ENCODE measurements at places on chromosomes 5 and 9. TPM values are rescaled to one million over a fixed set of nuclear protein-coding genes. Genes with fewer than 3 reads are reported as not detected.

Gene CARTPT
- not detected for total RNA-seq

Gene PRR16
- total RNA-seq, result 4.8 TPM

Gene KIF4B
- not detected for total RNA-seq

Gene TEK
- total RNA-seq, result 19.2 TPM

Gene POU4F3
- total RNA-seq, result not detected

Gene BHMT2
- total RNA-seq, result 16.3 TPM

Gene GPR151
- not detected for total RNA-seq

Gene RNF183
- total RNA-seq, result not detected

Gene CRHBP
- total RNA-seq, result 0.32 TPM

Gene C5orf52
- not detected for total RNA-seq

Measured in left cardiac atrium (tissue), 4 donors.